ENCODE measurements at places on chromosomes 11 and 22. TPM values are rescaled to one million over a fixed set of nuclear protein-coding genes. Genes with fewer than 3 reads are reported as not detected.

TMEM191B gene
- polyA plus RNA-seq, result not detected

SCN3B gene
- polyA plus RNA-seq, result 1.4 TPM

GRCh38 chr11:37830529-37830928, 1232.5 kb upstream of the RAG2 start:
- no peak for DNase-seq

DNA sequence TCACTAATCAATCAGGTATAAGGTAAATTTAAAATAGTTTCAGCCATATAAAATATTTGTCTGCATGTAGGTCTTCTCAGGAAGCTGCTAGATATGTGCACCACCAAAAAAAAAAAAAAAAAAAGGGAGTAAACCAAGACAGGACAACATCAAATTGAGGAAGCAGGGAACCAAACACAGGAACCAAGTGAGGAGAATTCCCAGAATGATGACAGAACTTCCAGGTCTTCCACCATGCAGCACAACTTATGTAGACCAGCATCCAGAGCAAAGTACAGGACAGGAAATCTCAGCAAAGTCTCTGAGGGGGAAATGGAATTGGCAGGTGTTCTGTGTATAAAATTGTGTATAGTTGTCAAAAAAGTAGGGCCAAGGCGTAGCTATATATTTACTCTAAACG, 101.2 kb upstream of the CTSC start:
- no peak for DNase-seq

DNA sequence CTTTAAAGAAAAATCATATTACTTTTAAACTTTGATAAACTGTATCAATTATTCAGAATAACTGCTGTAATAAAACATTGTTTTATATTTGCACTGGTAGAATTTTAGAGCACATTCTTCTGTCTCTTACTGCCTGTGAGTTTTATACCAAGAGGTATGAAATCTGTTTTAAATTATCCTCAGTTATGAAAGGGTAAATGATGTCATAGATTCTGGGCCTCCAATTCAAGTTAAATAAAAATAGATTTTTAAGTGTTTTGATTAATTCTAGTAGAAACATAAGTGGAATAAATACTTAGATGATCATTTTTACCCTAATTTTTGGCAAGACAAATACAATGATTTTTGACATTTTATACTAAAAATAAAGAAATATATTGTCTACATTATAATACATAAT, 93.0 kb downstream of the GUCY1A2 start:
- no peak for DNase-seq

- no peak for DNase-seq
These were observed 40.9 kb upstream of the SUSD2 start for GRCh38 chr22:24140357-24140756.

GRCh38 chr11:63609971-63610580, 4.2 kb downstream of the PLAAT3 start:
- no peak for DNase-seq

- DNase-seq, result no peak
These were observed 113.3 kb downstream of the ZNF280B start for GRCh38 chr22:22395245-22395644.

- no peak for DNase-seq
These were observed 36.4 kb downstream of the SWAP70 start for GRCh38 chr11:9700105-9700801.

GRCh38 chr11:122258446-122259194, 142.6 kb upstream of the BLID start:
- DNase-seq, result no peak

DNA sequence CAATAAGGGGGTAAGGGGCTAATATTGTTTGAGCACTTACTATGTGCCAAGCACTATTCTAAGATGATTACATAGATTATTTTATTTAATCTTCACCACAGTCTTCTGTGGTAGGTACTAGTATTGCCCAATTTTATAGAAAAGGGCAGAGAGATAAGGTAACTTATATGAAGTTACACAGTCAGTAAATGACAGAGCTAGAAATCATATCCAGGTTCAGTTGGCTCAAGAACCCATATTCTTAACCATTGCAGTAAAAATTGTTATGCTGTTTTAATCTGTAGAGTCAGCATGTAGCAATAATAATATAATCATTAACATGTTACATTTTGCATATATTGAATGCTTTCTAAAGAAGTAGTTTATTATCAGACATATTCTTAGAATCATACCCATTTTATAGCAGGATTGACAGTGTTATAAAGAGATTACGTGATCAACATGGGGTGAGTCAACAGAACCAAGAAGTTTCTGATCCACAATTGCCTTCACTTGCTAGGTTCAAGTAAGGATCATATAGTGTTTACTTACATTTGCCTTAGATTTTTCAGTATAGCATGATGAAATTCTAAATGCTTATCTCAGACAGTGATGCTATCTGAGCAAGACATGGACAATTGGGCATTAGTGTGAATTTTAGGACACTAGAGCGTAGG, 46.4 kb downstream of the CSTPP1 start:
- DNase-seq, result no peak

Measured in ovary (tissue), 10 donors.